ENCODE measurements at places on chromosomes 11 and 22.

DNA sequence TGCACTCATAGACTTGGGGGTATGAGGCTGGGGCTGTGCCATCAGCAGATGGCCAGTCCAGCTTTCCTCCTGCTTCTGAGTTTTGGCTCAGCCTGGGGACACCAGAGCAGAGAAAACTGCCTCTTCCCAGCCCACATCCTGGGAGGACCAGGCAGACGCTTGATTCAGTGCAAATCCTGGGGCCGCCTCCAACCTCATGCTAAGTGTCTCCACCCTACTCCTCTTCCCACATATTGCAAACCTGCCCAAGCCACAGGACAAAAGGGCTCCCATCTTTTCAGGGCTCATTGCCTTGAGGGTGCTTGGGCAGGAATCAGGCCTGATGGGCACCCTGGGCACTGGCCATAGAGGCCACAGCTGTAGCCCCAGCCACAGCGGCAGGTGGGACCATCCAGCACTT lies 79.7 kb upstream of the SHANK2 start:
- no peak for DNase-seq

DNA sequence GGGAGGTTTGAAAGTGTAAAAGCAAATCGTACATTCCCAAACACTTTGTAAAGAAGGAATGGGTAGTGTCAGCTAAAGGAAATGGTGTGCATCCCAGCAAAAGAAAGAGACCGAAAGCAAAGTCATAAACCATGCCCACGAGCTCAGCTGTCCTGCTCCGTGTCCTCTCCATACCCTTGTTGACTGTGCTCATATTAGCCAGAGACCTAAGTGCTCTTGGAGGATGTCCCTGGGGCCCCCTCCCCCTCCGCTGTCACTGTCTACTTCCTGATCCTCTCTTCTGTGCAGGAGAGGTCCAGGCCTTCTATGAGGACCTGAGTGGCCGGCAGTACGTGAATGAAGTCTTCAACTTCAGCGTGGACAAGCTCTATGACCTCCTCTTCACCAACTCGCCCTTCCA lies 46.1 kb downstream of the SCN3B start:
- no peak for DNase-seq

DNA sequence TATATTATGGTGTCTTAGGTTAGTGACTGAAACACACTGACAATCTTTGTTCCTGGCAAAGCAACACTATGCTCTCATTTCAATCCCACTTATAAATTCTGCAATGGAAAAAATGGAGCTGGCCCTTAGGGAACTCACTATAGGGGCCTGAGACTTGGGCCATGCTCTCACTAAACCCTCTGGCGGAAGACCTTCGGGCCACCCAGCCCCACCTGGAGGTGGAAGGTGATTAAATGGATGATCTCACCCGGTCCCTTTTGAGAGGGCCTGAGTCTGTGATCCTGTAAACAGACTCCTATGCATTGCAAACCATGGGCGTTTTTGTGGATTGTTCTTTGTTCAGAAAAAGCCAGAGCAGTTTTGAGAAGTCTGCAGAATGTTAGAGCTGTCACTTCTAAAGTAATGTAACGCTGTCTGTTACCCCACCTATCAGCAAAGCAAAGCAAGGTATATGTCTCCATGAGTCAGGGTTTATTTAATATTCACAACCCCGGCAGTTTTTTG lies 17.0 kb upstream of the CDON start:
- no peak for DNase-seq

DNA sequence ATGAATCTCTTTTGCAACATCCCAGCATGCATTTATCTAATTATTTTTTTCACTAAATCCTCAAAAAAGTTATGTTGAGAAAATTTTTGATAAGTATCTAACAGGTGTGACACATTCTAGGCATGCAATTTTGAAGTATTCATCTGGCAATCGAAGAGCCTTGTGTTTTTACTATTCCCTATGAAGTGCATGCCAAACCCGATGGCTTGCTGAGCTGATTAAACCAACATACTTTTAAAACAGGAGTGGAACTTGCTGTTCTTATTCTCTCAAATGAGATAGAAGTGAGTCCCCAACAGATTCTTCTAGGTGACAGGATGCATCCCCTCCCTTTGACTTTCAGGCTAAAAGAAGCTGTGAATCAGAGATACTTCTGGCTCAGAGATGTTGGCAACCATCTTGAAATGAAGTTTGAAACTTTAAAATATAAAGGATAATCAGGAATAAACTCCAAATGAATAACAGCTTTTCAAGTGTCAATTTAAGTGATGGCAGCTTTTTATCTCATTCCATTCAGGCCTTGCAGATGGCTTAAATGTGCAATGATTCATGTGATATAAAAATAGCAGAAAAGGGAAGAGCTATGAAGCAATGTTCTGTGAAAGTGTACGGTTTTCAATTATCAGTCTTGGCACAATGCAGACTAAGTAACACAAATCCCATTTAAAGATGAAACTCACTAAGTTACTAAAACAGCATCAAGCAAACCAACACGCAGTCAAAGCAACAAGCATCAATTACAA lies 67.7 kb downstream of the APOL5 start:
- DNase-seq: no peak

GRCh38 chr11:113193946-113194345 lies 120.4 kb upstream of the TTC12 start:
- no peak for DNase-seq

DNA sequence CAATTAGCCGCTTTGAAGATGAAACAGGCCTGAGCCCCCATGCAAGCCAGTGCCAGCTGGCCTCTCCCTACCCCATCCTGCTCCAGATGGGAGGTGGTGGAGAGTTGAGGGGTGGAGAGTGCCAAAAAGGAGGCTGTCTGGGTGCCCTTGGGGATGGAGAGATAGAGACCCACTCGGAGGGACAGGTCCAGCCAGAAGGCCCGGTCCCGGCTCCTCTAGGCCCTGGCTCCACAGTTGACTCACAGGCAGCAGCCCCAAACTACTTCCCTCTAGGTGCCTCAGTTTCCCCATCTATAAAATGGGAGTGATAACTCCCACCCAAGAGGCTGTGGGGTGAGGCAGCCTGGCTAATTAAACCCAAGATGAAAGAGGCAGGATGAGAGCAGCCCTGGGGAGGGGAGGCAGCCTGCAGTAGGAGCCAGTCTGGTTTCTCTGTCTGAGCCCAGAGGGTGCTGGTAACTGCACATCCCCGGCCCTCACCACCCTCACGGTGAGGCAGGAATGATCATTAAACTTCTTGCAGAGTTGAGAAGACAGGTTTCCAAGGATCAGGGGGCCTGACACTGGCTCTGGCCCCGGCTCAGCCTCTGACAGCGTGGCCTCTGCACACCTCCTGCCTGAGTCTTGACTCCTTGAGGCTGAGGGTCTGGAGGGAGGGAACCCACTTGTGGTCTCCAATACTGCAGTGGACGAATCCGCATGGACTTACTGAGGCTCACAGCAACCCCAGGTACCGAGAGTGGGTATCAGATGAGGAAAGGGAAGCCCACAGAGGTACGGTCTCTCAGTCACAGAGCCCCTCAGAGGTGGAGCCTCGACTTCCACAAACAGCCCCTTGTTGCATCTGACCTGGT lies 1.4 kb upstream of the AP5B1 start:
- DNase-seq: no peak

DNA sequence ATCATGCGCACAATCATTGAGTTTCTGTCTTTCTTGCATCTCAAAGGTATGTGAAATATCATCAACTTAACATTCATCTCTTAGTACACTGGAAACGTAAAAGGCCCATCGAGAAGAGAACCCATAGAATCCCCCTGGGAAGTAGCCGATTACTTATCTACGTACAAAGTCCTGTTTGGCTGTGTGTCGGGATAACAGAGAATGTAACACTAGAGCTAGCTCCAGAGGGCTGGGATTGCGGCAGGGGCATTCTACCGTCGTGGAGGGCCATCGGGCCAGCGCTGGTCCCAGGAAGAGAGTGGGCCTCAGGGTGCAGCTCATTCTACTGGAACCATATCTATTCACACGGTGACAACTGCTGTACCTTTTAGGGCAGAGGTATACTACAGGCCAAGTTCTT lies 4.5 kb downstream of the GAL start:
- DNase-seq: no peak

DNA sequence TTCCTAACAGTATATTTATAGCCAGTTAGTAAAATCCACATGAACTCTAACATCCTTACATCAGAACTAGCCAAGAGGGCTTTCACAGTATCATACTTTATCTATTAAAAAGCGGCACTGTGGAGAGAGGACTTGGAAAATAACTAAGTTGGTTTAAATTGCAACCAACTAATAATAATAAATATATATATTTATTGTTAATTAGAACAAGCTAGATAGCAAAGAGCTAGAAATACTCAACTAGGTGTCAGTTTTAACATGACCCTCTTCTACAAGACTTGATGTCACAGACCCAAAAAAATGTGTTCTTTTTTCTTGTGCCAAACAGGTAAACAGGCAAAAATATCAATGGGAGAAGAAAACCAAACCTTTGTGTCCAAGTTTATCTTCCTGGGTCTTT lies at the start of gene OR2D3:
OR2D3 (plus strand) TSS at position 301 of the 400 bp plus-strand sequence; CDS start at position 301, 0 bp downstream.
- DNase-seq: no peak

All from CMK (cell line).